ENCODE measurements at places on chromosomes 1 and 21. TPM values are rescaled to one million over a fixed set of nuclear protein-coding genes. Genes with fewer than 3 reads are reported as not detected.

- DNase-seq, result no peak
These were observed 193.3 kb upstream of the BEND5 start for GRCh38 chr1:48969971-48970370.

LMOD1 gene
- 9.5 TPM for total RNA-seq

DNA sequence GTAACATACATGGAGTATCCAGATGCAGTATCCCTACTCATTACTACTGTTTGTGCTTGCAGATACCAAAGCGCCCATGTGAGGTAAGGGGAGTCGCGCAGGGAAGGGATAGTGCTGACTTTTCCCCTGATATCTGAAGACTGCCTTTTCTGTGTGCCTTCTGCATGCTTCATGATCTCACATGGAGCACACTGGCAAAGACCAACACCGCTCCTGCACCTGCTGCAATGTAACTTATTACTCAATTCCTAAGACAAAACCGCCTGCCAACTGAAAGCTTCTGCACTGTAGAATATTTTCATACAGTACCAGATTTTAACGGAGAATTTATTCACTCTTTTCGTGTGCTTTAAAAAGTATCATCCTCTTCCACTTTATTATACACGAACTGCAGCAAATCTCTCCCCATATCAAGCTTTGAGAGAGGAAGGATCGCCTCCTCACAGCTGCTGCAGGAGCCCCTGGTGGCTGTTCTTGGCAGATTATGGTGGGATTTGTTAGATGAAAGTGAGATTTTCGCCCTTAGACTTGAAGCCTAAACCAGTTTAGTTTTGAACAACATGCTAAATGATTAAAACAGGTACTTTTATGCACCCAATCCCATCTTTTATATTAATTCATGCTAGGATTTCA lies 99.1 kb downstream of the PTPN14 start:
- DNase-seq, result no peak

- DNase-seq, result no peak
These were observed 92.1 kb upstream of the LMO4 start for GRCh38 chr1:87236585-87236984.

- no peak for DNase-seq
These were observed at the start of gene LIN28A for GRCh38 chr1:26410706-26411623. TSS of gene LIN28A (plus strand) at chr1:26410817. CDS start at chr1:26410892, 75 bp downstream.

SPOCD1 gene
- total RNA-seq, result not detected

KPRP gene
- not detected for total RNA-seq

DNA sequence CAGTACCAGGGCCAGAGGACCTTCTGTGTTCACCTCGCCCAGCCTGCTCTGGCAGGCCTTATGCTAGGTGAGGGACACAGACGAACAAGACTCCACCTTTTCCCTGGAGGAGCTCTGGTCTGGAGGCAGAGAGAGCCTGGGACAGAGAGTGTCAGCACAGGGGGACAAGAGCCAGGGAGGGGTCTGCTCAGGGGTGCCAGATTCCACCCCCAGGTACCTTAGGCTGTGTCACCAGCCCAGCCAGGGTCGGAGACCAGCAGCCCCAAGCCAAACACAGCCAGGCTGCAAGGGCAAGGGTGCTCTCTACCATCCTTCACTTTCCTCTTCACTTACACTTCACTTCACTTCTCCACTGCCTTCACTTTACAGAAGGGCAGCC lies 4.3 kb upstream of the LRP8 start:
- DNase-seq, result no peak

OR14I1 gene
- not detected for total RNA-seq

GPA33 gene
- total RNA-seq, result 0.15 TPM

DNA sequence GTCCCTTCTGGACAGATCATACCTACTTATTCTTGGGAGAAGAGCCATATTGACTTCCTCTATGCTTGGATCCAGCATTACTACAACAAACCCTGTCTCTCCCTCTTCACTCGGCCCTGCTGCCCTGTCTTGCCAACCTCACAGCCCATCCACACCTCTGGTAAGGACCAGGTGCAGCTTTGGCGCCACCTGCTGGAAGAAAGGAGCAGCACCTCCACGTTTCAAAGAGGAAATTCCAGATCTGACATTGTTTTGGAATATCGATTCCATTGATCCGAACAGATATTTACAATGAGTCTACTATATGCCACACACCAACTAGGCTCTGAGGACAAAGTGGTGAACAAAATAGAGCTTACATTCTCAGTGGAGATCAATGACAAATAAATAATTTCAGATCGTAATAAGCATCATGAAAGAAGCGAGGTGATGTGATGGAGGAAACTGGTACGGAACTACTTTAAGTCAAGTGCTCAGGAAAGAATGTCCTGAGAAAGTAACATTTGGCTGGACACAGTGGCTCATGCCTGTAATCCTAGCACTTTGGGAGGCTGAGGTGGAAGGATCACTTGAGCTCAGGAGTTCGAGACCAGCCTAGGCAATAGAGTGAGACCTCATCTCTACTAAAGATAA lies 18.7 kb downstream of the MFSD2A start:
- DNase-seq, result peak; percentile 73

Measured in heart right ventricle (tissue), 16 donors.